ENCODE measurements at places on chromosomes 5 and 9.

DNA sequence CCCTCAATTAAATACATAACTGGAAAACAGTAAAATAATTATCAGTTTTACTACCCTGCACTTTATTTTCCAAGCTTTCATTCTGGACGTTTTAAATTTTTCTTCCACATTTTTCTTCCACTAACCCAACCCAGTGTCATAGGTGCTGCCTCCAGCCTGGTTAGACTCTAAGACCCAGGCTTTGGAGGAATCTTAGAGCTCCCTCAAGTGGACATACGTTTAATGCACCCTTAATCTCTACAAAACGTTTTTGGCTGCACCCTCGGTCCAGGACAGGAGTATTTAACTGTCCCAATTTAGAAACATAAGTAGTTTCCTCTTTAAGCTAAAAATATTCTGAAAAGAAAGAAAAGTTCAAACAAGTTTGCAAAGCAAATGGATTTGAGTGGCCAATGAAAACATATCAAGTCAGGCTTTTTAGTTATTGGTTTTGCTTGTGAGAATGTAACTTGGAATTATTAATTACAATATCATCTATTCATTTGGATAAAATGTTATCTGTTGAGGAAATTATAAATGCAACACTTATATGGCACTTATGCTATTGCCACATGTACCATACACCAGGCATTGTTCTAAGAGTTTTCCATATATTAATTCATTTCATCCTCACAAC is 38.9 kb downstream of the CDH6 start:
- peak; percentile 60 for DNase-seq

DNA sequence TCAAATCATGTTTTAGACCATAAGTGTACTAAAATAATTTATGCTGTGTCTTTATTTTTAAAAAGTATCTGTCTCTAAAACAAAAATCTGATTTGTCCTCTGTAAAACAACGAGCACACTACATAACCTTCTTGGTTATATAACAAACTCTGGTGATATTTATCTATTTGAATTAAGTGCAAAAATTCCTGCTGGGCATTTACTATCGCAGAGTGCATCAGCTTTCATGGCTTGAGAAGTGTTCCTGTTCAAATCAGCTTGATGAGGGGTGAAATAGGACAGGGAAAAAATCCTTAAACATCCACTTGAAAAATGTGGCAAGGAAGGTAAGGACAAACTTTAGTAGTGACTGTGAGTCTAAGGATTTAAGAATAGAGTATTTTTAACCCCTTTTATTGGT is 65.3 kb downstream of the PRR16 start:
- DNase-seq, result no peak

- DNase-seq, result no peak
These were observed 612.1 kb upstream of the SEMA6A start for GRCh38 chr5:117186751-117187150.

GRCh38 chr5:43233946-43234345 is 41.9 kb downstream of the NIM1K start:
- DNase-seq, result no peak

DNA sequence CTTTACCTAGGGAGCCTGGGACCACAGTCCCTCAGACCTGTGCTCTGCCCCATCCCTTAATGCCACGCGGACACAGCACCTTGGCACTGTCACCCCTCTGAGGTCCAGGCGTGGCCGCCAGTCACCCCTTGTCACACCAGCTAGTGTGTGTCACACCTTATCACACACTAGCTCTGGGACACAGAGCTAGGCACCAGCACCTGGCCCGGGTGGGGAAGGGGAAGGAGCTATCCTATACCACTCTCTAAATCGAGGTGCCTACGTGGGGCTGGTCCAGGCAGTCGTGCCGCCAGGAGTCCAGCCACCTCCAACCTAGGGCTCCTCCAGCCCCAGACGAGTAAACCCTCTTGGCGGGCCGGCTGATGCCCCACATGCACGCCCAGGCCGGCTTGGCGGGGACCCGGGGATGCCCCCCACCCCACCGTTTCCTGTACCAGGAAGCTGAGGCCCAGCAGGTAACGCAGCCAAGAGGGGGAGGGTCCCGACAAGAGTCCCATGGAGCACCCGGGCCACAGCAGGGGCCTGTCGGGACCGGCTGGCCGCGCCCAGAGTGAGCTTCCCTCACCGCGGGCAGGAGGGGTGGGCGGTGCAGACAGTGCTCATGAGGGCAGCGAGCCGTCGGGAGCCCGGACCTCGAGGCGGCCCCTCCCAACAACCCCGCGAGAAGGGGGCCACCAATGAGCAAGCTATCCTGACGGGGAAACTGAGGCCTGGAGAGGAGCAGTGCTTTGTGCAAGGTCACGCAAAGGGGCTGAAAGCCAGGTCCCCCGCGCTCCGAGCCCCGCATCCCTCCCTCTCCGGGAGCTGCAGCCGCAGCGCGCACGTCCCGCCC is 550 bp downstream of the CORO2A start:
- DNase-seq, result no peak

GRCh38 chr5:134510970-134511795 is 14.3 kb upstream of the JADE2 start:
- no peak for DNase-seq
